ENCODE measurements at places on chromosomes 6 and 20.

GRCh38 chr20:5933802-5934436 lies 16.4 kb downstream of the TRMT6 start:
- DNase-seq: no peak

GRCh38 chr20:45016089-45016671 lies 49.9 kb downstream of the STK4 start:
- no peak for DNase-seq

DNA sequence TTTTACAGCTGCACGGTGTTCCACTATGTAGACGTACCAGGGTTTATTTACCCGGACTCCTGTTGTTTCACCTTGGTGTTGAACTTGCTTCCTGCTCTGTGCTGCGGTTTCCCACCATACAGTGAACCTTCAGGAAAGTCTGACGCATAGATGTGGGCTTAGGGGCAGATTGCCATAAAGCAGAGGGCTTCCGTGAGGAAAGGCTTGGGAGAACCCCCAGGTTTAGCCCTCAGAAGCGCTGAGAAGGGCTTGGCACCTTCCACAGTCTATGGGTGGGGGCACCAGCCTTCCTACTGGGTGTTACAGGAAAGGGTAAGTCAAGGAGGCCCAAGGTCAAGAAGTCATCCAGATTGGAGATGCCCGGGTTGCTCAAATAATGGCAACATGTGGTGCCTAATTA lies 19.2 kb upstream of the MRPS18A start:
- DNase-seq: no peak

- no peak for DNase-seq
Measured at GRCh38 chr20:53929974-53930650, 140.3 kb downstream of the BCAS1 start.

GRCh38 chr20:3472105-3472504 lies 1.3 kb downstream of the ATRN start:
- no peak for DNase-seq

DNA sequence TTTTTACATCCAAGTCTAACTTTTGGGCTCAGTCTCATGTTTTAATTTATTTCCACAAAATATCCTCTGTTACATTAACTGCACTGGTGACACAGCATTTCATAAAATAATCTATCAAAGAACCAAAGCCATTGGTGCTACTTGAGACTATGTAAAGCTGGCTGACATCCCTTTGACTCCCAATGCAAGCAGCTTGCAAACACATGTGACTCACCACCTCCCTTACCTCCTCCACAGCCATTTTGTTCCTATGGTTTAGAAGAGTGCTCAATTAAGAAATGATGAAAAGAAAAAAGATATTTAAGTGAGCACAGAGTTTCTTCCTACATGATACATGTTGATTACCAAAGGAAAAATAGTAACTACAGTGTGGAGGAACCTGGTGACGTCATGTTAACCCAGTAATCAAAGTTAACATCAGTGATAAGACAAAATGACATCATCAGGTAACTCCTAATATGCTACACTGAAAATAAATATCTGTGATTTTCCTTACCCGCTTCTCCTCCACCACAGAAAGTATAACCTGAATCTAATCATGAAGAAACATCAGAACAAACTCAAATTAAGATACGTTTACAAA lies 53.3 kb upstream of the LGSN start:
- no peak for DNase-seq

- DNase-seq: no peak
Measured at GRCh38 chr6:38504996-38505395, 134.7 kb downstream of the BTBD9 start.

Measured in stimulated activated CD4-positive, alpha-beta T cell treated with anti-CD3 and anti-CD28 coated beads, Interleukin-1b, Interleukin-23, amount 100 ng/mL, for 48 hours (primary cell).